ENCODE measurements at places on chromosomes 7 and 10.

DNA sequence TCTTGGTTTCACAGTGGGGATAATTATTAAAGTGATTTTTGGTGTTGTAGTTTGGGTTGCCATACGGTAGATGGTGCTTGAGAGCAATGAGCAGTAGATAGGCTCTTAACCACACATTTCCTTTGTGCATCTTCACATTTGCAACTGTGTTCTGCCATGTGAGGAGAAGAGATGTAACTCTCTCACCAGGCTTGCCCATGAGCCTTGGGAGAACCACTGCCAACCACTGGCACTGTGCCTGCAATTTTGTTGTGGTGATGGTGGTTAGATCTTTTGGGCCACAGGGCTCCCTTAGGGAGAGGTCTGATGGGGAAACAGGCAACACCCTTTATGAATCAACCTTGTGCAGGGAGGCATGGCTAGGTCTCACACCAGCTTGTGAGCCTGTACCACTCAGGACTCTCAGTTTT lies 204.3 kb downstream of the CCDC7 start:
- DNase-seq = no peak

DNA sequence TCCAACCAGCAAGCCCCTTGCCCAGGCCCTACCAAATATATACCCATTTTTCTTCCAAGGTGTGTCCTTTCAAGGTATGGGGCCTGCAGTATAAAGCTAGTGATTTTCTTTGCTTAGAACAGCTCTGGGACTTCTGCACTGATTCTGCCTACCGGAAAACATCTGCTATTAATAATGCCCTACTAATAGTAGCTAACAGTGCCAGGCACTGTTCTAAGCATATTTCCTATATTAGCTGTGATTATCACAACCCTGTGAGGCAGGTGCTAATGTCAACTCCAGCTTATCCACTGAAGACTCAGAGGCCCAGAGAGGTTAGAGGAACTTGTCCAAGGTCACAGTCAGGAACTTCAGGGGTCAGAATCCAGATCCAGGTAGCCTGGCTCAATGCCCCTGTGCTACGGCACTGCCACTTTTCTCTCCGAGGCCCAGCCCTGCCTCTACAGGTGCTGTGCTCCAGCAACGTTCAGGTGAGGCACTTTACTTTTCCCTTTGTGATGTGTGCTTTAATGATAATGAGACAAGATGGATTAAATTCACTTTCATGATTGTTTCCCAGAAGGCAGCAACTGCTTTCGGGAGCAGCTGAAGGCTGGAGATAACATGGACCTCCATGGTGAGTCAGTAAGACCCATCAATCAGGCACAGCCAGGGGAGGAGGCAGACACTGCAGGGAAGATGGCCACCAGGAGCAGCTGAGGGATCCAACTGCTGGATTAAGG lies 26.7 kb downstream of the TAS2R41 start:
- DNase-seq = no peak

GRCh38 chr7:86407291-86407690 lies 236.4 kb upstream of the GRM3 start:
- peak; percentile 0 for DNase-seq

GRCh38 chr7:47145186-47145725 lies 436.7 kb downstream of the TNS3 start:
- no peak for DNase-seq

DNA sequence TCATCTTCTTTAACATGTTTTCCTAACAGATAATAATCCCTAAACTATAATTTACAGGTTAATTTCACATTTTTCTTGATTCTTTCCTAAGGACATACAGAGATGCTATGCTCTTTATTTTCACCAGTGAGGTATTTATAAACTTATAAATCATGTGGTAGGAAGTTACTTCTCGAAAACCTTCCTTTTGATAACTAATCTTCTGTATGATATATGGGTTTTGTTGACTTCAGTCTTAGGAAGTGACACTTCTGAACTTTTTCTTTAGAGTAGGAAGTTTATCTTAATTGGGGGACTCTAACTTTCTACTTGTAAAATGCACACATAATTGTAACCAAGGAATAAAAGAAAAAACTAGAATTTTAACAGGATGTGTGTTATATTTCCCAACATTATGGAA lies 9.8 kb upstream of the PNPLA8 start:
- DNase-seq = no peak

GRCh38 chr10:124094419-124094785 lies 1.0 kb upstream of the CHST15 start:
- no peak for DNase-seq

GRCh38 chr10:71737001-71737833 lies 17.6 kb upstream of the C10orf105 start:
- peak; percentile 93 for DNase-seq

DNA sequence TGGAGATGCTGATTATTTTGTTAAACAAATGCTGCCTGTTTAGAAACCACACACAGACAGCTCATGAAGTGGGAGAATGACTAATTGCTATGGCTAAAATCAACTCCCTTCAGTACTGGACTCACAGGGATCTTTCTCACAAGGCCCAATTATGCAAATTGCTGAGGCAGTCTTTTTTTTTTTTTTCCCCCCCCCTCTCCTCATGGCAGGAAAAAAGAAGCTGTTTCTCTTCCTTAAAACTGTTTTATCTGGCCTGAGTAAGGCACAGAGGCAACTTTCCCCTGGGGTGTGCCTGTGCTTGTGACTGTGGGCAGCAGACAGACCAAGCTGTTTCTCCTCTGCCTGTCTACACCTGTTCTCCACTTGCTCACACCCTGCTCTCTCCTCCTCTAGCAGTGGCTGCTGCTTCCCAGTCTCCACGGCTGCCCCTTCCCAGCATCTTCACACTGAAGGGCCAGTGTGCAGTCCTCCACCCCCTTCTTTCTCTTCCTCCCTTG lies 65.4 kb upstream of the STEAP1B start:
- DNase-seq = no peak

GRCh38 chr10:13621931-13622330 lies 35.2 kb downstream of the PRPF18 start:
- no peak for DNase-seq

- no peak for DNase-seq
Measured at GRCh38 chr7:118855290-118855689, 630.8 kb downstream of the ANKRD7 start.

- DNase-seq = no peak
Measured at GRCh38 chr10:104339469-104340110, 1.3 kb upstream of the ITPRIP start.

GRCh38 chr7:8817448-8818036 lies 384.1 kb downstream of the NXPH1 start:
- no peak for DNase-seq

DNA sequence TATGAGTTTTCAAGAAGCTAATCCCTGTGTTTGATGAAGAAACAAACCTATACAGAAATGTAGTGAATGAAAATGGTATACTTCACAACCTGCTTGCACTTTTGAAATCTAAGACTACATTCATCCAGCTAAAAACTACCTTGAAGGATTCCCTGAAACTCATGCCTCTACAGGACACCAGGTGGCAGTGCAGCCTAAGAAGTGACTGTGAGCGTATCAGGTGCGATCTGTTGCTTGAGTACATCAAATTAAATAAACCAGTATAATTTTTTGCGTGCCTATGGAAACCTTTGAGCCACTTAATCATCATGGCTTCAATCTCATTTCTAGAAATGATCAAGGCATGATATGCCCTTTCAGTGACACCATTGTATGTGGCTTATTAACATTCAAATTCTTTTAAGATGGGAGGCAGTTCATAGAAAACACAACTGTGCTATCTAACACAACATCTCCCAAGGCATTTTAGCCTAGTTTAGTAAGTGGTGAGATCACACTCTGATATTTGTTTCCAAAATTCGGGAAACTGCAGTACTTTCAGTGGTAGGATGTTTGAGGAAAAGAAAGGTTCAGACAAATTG lies 57.4 kb downstream of the PPP1R17 start:
- DNase-seq = peak; percentile 63

GRCh38 chr10:71512312-71512711 lies 115.6 kb downstream of the CDH23 start:
- DNase-seq = peak; percentile 61

DNA sequence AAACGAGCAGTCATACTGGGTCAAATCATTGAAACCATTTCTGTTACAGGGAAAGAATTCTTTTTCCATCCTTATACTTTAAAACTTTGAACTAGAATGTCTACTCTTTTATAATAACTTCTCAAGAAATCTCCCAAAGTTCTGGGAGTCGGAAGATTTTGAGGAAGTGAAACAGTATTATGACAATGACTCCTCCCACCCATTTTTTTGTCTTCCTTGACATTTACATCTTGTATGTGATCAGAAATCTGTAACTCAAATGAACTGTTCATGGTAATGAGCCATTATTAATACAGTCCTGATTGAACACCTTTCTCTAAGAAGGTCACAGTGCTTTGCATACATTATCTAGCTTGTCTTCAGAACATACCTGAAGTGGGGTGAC lies 227.4 kb downstream of the CELF2 start:
- DNase-seq = no peak

- no peak for DNase-seq
Measured at GRCh38 chr7:23334482-23335056, 35.4 kb downstream of the MALSU1 start.

DNA sequence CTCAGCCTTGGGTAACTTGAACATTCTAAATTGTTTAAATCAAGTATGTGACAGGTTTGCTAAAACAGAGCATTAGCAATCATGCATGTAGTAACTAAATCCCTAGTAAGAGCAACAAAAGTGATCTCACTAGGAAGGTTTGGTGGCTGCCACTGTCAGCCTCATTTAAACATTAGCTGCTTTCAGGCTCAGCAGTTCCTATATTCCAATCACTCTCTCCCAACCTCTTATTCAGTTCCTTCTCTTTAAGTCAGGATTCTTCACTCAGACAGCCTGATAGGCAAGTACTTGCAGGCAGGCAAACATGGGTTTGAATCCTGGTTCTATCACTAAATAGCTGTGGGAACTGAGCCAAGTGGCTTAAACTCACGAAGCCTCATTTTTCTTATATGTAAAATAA lies 3.6 kb downstream of the CREB3L2 start:
- no peak for DNase-seq

- DNase-seq = no peak
Measured at GRCh38 chr10:72009425-72010081, 45.4 kb downstream of the CHST3 start.

DNA sequence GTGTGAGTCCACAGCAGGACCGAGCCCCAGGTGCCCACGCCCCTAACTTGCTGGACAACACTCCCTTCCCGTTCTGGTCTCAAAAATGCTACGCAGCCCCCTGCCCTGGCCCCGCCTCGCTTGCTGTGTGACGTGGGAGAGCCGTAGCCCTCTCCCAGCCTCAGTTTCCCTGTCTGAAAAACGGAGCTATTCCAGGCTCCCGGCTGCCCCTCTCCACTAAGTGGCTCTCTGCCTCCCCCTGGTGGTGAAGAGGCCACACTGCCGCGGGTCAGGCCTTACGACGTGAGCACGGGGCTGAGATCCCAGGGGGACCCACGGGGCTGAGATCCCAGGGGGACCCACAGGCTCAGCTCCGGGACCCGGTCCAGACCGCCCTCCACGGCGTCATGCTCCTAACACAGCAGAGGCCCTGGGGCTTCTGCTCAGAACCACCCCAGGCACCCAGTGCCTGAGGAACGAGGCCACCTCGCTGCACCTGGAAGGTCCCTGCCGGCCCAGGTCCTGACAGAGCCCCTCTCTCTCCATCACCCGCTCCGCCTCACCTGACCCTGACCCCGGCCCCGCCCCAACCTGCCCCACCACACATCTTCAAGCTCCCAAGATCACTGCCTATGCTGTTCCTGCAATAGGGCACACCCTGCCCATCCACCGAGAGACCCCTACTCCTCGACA lies 26.7 kb downstream of the MICALL2 start:
- DNase-seq = peak; percentile 66

DNA sequence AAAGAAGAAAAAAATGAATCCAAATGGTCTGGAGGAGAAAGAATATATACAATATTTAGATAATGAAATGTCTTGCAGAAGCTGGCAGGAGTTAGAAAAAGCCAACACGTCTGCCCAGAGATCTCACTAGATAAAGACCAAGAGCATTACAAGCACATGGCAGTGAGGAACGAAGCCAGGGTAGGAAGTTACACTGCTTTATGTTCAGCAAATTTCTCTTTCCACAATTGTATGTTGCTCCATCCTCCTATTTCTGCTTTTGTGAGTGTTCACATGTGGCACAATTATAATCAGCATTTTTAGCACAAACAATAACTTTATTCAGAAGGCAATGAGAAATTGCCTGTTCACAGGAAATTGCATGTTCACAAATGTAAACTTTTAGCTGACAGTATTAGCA lies 53.7 kb downstream of the LRRC17 start:
- DNase-seq = no peak

DNA sequence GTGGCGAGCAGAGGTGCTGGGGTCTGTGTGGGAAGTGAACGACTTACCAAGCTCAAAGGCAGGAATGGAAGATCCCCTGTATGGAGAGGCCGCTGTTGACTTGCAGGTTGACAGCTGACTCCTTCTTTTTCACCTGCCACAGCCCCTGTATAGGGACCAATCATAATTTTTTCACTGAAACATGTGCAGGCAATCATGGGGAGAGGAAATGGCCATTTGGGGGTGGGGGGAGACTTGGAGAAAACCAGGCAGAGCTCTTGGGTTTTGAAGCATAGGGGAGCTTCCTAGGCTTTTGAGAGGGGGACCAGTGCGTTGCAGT lies 101.4 kb downstream of the WDR37 start:
- DNase-seq = no peak

GRCh38 chr7:21300692-21301091 lies 127.2 kb upstream of the SP4 start:
- no peak for DNase-seq

All from cerebellum (tissue), 4 donors.